ENCODE measurements at places on chromosomes 11 and 22. TPM values are rescaled to one million over a fixed set of nuclear protein-coding genes. Genes with fewer than 3 reads are reported as not detected.

The TKFC gene
- total RNA-seq = 99.8 TPM

The OR5B21 gene
- total RNA-seq = not detected

The TMEM132A gene
- total RNA-seq = 8.0 TPM

The LMO1 gene
- total RNA-seq = not detected

The SOX6 gene
- total RNA-seq = 6.4 TPM

The OR8A1 gene
- not detected for total RNA-seq

The GRIK4 gene
- total RNA-seq = 0.21 TPM

The KRTAP5-11 gene
- total RNA-seq = not detected

The SLC37A2 gene
- total RNA-seq = 46.5 TPM

The MRGPRE gene
- total RNA-seq = 0.81 TPM

The RSF1 gene
- 70.3 TPM for total RNA-seq

The MPPED2 gene
- total RNA-seq = 77.2 TPM

The CPT1B gene
- total RNA-seq = 62.3 TPM

The TUBA8 gene
- 2.6 TPM for total RNA-seq

The NPTXR gene
- 27.0 TPM for total RNA-seq

The PKDREJ gene
- total RNA-seq = 0.13 TPM

The GALNT18 gene
- 13.3 TPM for total RNA-seq

The ISX gene
- total RNA-seq = not detected

The UPK2 gene
- total RNA-seq = 240 TPM

The SPDYC gene
- not detected for total RNA-seq

The NDUFC2 gene
- 146 TPM for total RNA-seq

The APOL2 gene
- total RNA-seq = 52.7 TPM

The WNT7B gene
- 58.6 TPM for total RNA-seq

The ZNF195 gene
- total RNA-seq = 51.4 TPM

The OR4D5 gene
- not detected for total RNA-seq

The POU2AF1 gene
- total RNA-seq = 21.7 TPM

The ANO1 gene
- total RNA-seq = 75.5 TPM

The LRP5 gene
- total RNA-seq = 82.4 TPM

The DTX4 gene
- 126 TPM for total RNA-seq

The TMEM45B gene
- total RNA-seq = 94.3 TPM

The CRYBB3 gene
- total RNA-seq = not detected

The PRRG4 gene
- total RNA-seq = 8.6 TPM

The SNX32 gene
- total RNA-seq = 2.6 TPM

The OPCML gene
- total RNA-seq = 0.10 TPM

The GNAZ gene
- 10.7 TPM for total RNA-seq

The TRPC6 gene
- total RNA-seq = 5.8 TPM

The RHOD gene
- 15.2 TPM for total RNA-seq

The EMID1 gene
- total RNA-seq = 2.4 TPM

The TFIP11 gene
- 33.9 TPM for total RNA-seq
